T-cell (primary cell): ENCODE measurements at places on chromosomes 16 and 17. TPM values are rescaled to one million over a fixed set of nuclear protein-coding genes. Genes with fewer than 3 reads are reported as not detected.
A peak's percentile ranks its signal among the peaks of the same experiment; 100 is the strongest.

The TP53TG3F gene
- not detected for total RNA-seq

The TP53I13 gene
- total RNA-seq = 141 TPM

The UBE2G1 gene
- 60.3 TPM for total RNA-seq

The ACSM5 gene
- not detected for total RNA-seq

The CACNG1 gene
- not detected for total RNA-seq

The WFIKKN1 gene
- 0.56 TPM for total RNA-seq

The TP53TG3C gene
- total RNA-seq = not detected

The HSF5 gene
- total RNA-seq = 2.8 TPM

The HASPIN gene
- 0.44 TPM for total RNA-seq

The TPSG1 gene
- total RNA-seq = not detected

GRCh38 chr16:23837553-23838308, 1.9 kb downstream of the PRKCB start:
- H3K4me3 ChIP-seq = peak overlapping the region; percentile 83
- H3K27ac ChIP-seq = peak overlapping the region; percentile 31
- peaks cover 3% of the 10 kb centered on the region for H3K36me3 ChIP-seq
- H3K4me1 ChIP-seq = peaks cover 29% of the 10 kb centered on the region
- H3K27me3 ChIP-seq = no peaks in the 10 kb centered on the region

- H3K4me3 ChIP-seq = no peak overlapping the region
- H3K36me3 ChIP-seq = peaks cover 28% of the 10 kb centered on the region
- no peak overlapping the region for H3K27ac ChIP-seq
- no peaks in the 10 kb centered on the region for H3K4me1 ChIP-seq
- DNase-seq = no peak
Observed at GRCh38 chr17:78057113-78057740, 71.3 kb downstream of the TMC6 start.

DNA sequence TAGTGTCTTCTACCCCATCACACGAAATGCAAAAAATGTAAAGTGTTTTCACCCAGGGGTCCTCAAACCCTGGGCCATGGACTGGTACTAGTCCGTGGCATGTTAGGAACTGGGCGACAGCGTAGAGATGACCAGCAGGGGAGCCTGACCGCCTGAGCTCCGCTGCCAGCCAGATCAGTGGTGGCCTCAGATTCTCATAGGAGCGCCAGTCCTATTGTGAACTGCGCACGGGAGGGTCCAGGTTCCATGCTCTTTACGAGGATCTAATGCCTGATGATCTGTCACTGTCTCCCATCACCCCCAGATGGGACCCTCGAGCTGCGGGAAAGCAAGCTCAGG, 4.5 kb downstream of the SCARF1 start:
- DNase-seq = no peak
- H3K36me3 ChIP-seq = no peaks in the 10 kb centered on the region
- H3K4me3 ChIP-seq = no peak overlapping the region
- H3K4me1 ChIP-seq = peaks cover 10% of the 10 kb centered on the region
- no peak overlapping the region for H3K27ac ChIP-seq
- no peaks in the 10 kb centered on the region for H3K27me3 ChIP-seq

GRCh38 chr16:11985250-11985649, 8.7 kb downstream of the SNX29 start:
- no peaks in the 10 kb centered on the region for H3K4me1 ChIP-seq
- peaks cover 2% of the 10 kb centered on the region for H3K36me3 ChIP-seq
- no peak overlapping the region for H3K27ac ChIP-seq
- no peaks in the 10 kb centered on the region for H3K27me3 ChIP-seq
- no peak overlapping the region for H3K4me3 ChIP-seq

GRCh38 chr17:69945698-69946185, 129.3 kb upstream of the KCNJ16 start:
- no peaks in the 10 kb centered on the region for H3K27me3 ChIP-seq
- no peak overlapping the region for H3K27ac ChIP-seq
- no peaks in the 10 kb centered on the region for H3K36me3 ChIP-seq
- no peak for DNase-seq
- no peaks in the 10 kb centered on the region for H3K4me1 ChIP-seq

DNA sequence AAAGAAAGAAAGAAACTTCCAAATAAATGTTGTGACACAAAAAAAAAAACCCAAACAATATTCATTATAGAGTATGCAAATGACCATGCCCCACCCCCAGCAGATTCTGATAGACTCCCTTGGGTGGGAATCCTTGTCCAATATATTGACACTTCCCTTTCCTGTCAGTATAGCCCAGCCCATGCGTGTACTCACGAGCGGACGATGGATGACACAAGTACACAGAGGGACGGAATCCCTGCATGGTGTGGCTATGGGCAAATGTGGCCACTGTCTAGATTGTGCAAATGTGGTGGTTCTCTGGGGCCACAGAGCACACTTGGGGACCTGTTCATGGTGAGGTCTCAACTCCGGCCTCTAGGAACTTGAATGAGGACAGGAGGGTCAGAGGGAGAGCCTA, 3.1 kb downstream of the RAB37 start:
- H3K27ac ChIP-seq = peak overlapping the region; percentile 63
- peaks cover 7% of the 10 kb centered on the region for H3K36me3 ChIP-seq
- H3K4me1 ChIP-seq = peaks cover 93% of the 10 kb centered on the region
- H3K4me3 ChIP-seq = no peak overlapping the region

DNA sequence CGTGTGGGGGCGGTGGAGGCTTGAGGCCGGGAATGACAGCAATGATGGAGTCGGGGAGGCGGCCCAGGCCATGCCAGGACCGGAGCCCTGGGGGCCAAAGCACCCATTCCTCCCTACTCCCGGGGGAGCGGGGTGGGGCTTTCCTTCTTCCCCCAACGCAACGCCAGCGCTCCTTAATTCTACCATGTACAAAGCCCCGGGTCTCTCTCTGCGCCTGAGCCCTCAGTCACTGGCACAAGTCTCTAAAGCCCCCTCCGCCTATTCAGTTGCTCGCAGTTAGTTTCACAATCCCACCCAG, 245 bp upstream of the RNF227 start:
- H3K4me1 ChIP-seq = peaks cover 18% of the 10 kb centered on the region
- DNase-seq = no peak
- no peaks in the 10 kb centered on the region for H3K27me3 ChIP-seq
- H3K27ac ChIP-seq = peak overlapping the region; percentile 85

DNA sequence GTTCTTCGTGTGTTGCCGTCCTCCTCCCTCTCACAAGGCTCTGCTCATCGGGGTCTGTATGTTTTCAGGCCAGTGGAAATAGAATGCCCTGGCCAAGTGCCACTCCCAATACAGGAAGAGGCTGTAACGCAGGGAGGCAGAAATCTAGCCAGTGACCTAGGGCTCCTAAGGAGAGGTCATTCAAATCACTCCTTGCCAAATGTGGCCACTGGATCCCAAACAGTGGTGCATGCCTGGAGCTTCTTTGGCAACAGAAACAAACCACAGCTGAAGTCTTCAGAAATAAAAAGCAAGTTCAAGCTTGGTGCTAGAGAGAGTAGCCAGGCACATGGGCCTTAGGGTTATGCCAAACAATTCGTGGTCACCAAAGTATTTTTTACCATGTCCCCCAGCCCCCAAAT, 66.1 kb downstream of the SMG6 start:
- no peak overlapping the region for H3K27ac ChIP-seq
- DNase-seq = no peak
- H3K36me3 ChIP-seq = peaks cover 5% of the 10 kb centered on the region
- H3K27me3 ChIP-seq = no peaks in the 10 kb centered on the region

GRCh38 chr16:81765969-81766368, 13.1 kb upstream of the PLCG2 start:
- H3K4me1 ChIP-seq = no peaks in the 10 kb centered on the region
- H3K27me3 ChIP-seq = no peaks in the 10 kb centered on the region
- no peak overlapping the region for H3K27ac ChIP-seq
- H3K36me3 ChIP-seq = no peaks in the 10 kb centered on the region

- peak overlapping the region; percentile 83 for H3K27ac ChIP-seq
- H3K4me3 ChIP-seq = peak overlapping the region; percentile 100
- H3K27me3 ChIP-seq = no peaks in the 10 kb centered on the region
Observed at GRCh38 chr17:4948931-4949320, 596 bp upstream of the PFN1 start.

DNA sequence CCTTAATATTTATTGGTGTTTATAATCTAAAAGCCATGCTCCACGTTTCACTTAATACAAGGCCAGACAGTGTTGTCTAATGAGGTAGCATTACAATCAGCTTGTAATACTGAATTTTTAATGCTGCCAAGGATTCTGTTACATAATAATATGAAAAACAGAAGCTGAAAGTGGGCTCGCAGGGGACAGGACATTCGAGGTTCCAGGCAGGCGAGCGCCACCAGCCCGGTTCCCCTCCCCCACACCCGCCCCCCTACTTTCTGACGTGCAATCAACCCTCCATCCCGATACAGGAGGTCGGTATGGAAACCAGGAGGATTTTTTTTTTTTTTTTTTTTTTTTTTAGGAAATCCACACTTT, 6.2 kb upstream of the ZFHX3 start:
- H3K36me3 ChIP-seq = no peaks in the 10 kb centered on the region
- peaks cover 9% of the 10 kb centered on the region for H3K4me1 ChIP-seq
- no peak overlapping the region for H3K27ac ChIP-seq
- peaks cover 6% of the 10 kb centered on the region for H3K27me3 ChIP-seq

- DNase-seq = peak; percentile 13
- peaks cover 5% of the 10 kb centered on the region for H3K36me3 ChIP-seq
Observed at GRCh38 chr16:87487361-87487924, 5.4 kb downstream of the ZCCHC14 start.

DNA sequence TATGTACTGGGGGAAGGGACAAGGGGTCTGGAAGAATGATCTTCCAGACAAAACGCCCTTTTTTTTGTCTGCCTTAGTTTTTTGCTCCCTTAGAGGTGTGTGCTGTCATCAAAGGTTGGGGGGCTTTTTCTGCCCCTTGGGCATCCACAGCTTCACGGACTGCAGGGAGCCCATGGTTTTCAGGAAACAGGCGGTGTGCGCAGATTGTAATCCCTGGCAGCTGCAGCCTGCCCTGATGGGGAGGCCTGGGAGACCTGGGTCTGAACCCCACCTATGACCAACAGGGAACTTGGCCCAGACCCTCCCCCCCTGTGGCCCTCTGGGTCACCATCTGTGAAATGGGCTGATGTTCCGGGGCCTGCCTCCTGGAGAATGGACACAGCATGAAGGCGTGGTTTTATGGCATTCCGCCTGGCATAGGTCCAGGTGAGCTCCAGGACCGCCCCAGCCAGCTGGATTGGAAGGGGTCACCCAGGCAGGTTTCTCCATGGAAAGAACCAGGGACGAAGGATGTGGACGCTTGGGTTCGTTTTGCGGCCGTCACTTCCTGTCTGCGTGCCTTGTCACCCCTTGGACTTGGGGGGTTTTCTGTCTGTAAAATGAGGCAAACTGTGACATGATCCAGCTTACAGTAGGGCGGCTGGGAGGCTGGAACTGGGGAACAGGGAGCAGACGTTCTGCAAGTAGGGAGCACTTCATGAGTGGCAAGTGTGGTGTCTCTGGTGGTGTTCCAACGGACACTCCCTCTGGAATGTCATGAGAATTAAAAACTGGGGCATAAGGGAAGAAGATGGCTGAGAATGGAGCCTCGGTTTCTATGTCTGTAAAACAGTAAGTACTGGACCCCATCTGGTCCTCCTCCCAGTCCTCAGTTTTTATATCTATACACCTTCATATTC, 1.5 kb downstream of the CPNE2 start:
- H3K36me3 ChIP-seq = no peaks in the 10 kb centered on the region
- no peak overlapping the region for H3K27ac ChIP-seq
- peaks cover 23% of the 10 kb centered on the region for H3K4me1 ChIP-seq
- DNase-seq = no peak

DNA sequence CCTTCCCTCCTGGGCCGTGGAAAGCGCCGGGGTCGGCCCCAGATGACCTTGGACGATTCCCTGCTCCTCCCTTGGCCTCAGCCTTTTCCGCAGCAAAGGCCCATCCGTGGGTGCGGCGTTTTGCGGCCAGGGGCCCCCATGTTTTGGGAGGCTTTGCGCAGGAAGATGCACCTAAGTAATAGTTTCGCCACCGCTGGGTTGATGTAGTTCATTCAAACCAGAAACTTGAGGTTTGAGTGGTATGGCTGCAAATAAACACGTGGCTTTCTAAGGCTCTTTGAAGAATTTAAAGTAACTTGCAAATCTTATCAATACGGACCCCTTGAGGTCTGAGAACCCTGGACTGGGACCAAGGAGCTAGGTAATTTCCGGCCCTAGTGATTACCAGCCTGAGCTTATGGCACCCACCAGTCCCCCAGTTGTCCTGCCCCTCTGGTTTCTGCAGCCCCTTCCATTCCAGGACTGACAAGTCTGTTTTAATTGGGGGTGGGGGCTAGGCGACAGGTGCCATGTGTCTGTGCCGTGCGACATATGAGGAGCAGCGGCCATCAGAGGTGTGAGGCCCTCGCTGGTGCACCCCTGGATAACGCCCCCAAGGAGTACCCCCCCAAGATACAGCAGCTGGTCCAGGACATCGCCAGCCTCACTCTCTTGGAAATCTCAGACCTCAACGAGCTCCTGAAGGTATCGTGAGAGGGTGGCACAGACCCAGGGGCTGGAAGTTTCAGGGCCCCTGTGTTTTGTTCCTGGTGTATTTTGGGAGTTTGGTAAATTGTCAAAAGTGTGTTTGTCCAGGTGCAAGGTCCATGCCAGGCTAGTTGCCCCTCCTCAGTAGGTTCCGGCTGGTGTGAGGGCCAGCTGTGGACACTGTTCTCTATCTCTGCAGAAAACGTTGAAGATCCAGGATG, 834 bp downstream of the MRPL12 start:
- H3K27ac ChIP-seq = peak overlapping the region; percentile 45
- peak overlapping the region; percentile 88 for H3K4me3 ChIP-seq
- no peaks in the 10 kb centered on the region for H3K27me3 ChIP-seq
- no peak for DNase-seq
- peaks cover 18% of the 10 kb centered on the region for H3K36me3 ChIP-seq

GRCh38 chr17:75891605-75892555, 4.9 kb downstream of the TRIM65 start:
- H3K4me3 ChIP-seq = no peak overlapping the region
- no peaks in the 10 kb centered on the region for H3K27me3 ChIP-seq
- H3K4me1 ChIP-seq = peaks cover 4% of the 10 kb centered on the region
- H3K36me3 ChIP-seq = peaks cover 8% of the 10 kb centered on the region
- DNase-seq = no peak

- H3K27me3 ChIP-seq = no peaks in the 10 kb centered on the region
- no peak for DNase-seq
- H3K27ac ChIP-seq = peak within 1 kb of the TSS; percentile 91
- no peaks in the 10 kb centered on the region for H3K36me3 ChIP-seq
- peaks cover 25% of the 10 kb centered on the region for H3K4me1 ChIP-seq
- peak within 1 kb of the TSS; percentile 75 for H3K4me3 ChIP-seq
Observed at GRCh38 chr17:21042458-21043295, at the start of gene USP22. Gene USP22 (minus strand): TSS chr17:21043011. CDS start chr17:21042835, 176 bp downstream.

GRCh38 chr17:35900280-35900679, 20.1 kb upstream of the CCL5 start:
- H3K27me3 ChIP-seq = no peaks in the 10 kb centered on the region
- DNase-seq = peak; percentile 49
- no peak overlapping the region for H3K4me3 ChIP-seq
- peaks cover 81% of the 10 kb centered on the region for H3K4me1 ChIP-seq
